SJSA1 (cell line): ENCODE measurements at places on chromosomes 12 and 14. TPM values are rescaled to one million over a fixed set of nuclear protein-coding genes. Genes with fewer than 3 reads are reported as not detected.

DNA sequence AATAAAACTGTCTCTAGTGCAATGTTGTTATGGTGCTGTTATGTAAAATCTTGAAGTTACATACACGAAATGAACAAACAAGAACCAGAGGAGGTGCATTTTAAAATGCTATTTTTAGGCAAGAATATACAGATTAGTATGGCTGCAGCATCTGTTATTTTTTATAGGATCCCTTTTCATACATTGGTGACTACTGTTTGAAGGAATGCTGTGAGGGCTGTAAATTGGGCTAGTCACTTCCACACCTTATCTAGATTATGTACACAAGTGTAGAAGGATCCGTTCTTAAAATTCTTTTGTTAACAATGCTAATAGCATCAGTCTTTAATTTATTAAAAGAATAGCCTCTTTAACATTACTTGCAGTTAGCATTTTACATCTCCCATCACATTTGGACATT lies 284.3 kb upstream of the MDGA2 start:
- DNase-seq = no peak

DNA sequence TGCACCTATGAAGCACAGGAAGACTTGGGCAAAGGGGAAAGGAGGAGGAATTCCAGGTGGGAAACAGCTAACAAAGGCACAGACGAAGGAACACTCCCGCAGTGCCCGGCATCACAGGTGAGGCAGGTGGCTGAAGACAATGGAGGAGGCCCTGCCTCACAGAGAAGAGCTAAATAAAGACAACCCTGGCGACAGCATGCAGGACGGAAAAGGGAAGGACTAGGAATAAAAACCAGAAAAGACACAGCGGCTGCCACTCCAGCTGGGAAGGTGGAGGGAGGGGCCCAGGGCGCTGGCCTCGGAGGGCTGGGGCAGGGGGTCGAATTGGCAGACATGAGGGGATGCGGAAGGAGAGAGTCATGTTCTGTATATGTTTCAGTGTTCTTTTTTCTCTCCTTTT lies 43.0 kb upstream of the ANO2 start:
- DNase-seq = no peak

DNA sequence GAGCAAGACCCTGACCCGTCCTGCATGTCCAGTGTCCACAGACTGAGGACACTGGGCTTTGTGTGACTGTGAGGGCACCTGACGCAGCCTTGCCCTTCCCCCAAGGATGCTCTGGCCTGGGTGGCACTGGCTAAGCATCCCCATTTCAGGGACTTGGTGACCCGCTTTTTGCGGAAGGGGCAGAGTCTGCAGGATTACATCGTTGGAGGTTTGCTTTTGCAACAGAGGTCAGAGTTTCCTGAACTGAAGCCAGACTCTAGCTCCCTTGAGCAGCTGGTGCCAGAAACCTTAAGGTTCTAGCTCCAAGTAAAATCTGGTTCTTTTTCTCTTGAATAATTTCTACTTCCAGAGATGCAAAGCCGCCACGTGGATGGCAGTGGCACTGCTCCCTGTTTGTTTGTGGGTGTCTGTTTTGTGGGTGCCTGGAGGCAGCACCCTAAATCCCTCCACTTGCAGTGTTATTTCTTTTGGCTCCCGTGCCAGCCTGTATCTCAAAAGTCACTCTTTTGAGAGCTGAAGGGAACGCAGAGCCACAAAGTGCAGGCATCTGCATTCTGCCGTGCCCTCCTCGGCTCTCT lies 184.7 kb downstream of the TSPAN9 start:
- DNase-seq = no peak

DNA sequence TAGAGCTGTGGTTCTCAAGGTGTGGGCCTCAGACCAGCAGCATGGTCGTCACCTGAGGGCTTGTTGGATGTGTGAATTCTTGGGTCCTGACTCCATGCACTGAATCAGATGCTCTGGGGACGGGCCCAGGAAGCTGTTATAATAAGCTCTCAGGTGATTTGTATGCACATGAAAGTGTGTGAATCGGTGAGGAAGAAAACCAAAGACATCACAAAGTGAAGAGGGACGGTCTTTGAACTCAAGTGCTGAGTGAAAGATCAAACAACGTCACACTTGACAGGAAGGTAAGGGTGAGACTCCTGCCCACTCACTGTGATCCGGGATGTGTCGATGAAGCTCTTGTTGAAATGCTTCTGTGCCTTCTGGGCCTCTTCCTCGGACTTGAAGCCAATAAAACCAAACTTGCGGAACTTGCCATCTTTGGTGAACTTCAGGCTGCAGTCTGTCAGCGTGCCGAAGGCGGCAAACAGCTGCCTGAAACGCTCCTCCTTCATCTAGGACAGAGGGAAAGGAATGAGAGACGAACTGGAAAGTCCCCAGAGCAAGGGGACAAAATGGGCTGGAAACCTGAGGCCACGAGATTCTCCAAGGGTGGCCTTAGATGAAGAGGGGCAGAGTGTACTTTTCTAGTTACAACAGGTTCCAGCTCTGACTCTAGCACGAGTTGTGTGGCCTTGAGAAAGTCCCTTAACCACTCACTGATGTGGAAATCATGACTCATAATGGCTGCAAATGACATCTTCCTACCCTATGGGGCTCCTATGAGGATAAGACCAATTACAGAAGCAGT lies 4.0 kb downstream of the RBM19 start:
- no peak for DNase-seq

The GLIPR1L1 gene
- total RNA-seq = not detected in 2 replicates

- no peak for DNase-seq
These were observed 1.6 kb upstream of the AQP6 start for GRCh38 chr12:49971141-49971540.

- no peak for DNase-seq
These were observed 42.4 kb upstream of the PPP2R5C start for GRCh38 chr14:101719045-101719645.

The NEUROD4 gene
- not detected in 2 replicates for total RNA-seq

DNA sequence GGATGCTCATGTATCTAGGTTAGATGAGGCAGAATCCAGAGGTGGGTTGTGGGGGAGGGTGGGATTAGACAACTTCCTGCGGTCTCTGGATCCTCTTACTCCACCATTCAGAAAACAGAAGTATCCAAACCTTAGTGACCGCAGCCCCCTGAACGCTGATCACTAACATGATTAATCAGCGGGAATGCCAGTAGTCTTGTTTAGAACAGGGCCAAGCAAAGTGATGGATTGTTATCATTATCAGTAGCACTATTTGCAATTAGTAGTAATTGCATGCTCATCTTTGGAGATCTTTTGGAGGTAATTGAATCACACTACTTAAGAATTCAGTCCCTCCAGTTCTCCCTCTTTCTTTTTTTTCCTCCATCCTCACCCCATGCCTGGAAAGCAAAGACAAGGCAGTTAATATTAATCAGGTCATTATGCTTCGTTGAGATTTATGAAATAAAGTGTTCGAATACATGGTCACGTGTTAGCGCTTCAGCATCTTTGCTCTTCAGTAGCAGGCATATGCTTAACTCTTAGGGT lies 182.8 kb upstream of the NTF3 start:
- DNase-seq = no peak
